NCI-H510A (cell line): ENCODE measurements at places on chromosomes 12 and 14.
A peak's percentile ranks its signal among the peaks of the same experiment; 100 is the strongest.

DNA sequence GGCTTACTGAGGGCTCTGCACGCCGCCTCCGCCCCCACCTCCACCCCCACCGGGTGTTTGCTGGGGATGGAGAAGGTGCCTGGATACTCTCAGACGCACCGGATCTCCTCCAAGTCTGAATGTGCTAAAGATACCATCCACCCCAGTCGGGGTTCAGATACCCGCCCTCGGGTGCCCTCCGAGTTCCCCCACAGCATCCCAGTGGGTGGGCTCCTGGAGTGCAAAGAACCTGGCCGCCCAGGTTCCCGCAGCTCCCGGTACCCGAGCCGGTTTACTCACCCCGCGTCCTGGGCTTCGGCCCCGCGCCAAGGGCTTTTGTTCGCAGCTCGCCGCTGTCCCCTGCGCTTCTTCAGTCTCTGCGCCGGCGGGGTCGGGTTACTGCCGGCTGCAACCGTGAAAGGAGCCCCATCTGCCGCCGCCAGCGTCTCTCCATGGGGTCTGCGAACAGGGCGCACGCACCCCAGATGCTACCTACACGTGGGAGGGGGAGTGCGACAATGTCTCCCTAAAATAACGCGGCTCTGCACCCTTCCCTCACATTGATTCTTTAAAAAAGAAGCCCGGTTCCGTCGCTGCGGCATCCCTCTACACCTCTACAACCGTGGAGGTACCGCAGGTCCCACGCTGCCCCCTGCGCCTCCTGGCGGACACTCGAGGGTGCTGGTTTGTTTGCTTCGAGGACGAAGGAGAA, at the start of gene CCDC177:
Gene CCDC177 (minus strand): TSS at position 609 of the 691 bp plus-strand sequence. CDS start 1,249 bp downstream, outside the sequence.
- peak; percentile 66 for DNase-seq

DNA sequence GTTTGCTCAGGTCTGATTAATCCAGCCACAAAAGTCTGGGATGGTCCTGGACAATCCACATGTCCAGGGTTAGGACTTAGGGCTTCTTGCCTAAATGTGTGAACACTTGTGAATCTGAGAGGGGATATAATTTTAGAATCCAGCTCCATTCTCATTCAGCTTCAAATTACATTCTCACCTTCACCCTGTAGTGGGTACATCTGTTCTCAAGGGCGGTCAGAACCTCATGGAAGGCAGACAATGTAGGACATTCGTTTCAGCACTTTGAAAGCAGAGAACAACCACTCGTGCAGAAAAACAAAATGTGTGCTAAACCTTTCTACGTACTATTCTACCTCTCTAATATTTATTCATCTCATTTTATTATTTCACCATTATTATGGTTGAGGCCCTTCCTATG, 1.2 kb downstream of the TMEM229B start:
- DNase-seq: no peak

- no peak for DNase-seq
Measured at GRCh38 chr12:109832541-109833306, 474 bp downstream of the TRPV4 start.

- DNase-seq: no peak
Measured at GRCh38 chr12:91413581-91414546, 231.2 kb upstream of the DCN start.

- DNase-seq: peak; percentile 21
Measured at GRCh38 chr12:71662849-71663560, 643 bp downstream of the ZFC3H1 start.

DNA sequence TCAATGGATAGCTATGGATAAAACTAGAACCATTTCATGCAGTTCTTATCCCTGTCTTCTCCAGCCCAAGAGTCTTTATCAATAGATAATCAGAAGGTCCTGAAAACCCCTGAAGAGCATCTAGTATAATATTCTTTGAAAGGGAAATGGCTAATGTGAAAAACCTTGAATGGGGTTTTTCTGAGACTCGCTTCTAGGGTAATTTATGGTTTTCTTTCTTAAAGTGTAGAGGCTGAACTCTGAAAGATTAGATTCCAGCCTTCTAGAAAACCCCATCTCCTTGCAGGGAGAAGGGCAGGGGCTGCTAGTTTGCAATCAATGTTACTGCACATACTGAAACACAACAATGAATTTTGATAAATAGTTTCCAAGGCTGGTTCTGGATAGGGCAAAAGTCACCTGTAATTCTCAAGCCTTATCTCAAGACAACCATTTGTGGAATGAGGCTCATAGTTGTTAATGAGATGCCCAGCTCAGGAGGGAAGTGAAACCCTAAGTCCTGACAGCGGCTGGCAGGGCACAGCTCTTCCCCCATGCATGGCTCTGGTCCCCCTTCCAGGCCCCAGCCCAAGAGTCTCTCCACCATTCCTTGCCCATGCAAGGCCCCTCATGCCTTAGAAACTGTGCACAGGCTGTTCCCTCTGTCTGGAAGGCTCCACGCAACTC, 33.7 kb upstream of the PYGL start:
- no peak for DNase-seq

- DNase-seq: no peak
Measured at GRCh38 chr12:105948331-105948730, 190.4 kb downstream of the NUAK1 start.

DNA sequence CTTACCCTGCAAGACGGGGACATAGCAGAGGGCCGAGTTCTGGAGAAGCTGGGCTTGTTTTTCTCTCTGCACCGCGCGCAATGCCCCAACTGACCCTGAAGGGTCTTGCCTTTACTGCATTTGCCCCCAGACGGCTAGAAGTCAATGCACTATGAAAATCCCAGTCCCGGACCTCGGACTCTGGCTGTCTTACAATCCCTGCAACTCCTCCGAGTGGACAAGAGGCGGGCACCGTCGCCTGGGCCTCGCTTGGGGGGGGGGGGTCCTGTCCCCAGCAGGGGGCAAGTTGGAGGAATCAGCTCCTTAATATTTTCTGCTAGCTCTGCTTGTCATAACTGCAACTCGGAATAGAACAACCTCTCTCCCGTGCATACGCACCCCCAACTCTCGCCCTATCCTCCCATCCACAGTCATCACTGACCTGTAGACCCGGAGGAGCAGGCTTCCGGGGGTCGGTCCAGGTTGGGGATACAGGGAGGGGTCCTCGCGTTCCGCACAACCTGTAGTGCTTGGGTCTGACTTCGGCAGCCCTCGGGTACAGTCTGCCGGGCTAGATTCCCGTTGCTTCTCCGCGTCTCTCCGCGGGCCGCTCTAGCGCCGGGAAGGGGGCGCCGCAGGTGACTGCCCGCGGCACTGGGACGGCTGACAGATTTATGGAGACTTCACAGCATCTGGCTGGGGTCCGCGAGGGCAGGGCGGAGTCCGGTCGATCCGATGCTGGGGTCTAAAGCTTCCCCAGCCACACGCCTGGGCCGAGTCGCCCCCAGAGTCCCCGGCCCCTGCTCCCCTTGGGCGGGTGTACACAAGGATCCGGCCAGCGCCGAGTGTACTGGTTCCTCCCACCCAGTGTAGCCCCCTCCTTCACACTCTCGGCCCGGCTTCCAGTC, 3.3 kb upstream of the PAX9 start:
- DNase-seq: peak; percentile 22
